Activated T-helper 1 cell treated with anti-CD3 and anti-CD28 coated beads, Interleukin-2, amount 50 U/mL, for 16 hours (primary cell): ENCODE measurements at places on chromosomes 13 and 19.
A peak's percentile ranks its signal among the peaks of the same experiment; 100 is the strongest.

- no peak for DNase-seq
Measured at GRCh38 chr19:52943884-52944643, 18.6 kb downstream of the ZNF816 start.

DNA sequence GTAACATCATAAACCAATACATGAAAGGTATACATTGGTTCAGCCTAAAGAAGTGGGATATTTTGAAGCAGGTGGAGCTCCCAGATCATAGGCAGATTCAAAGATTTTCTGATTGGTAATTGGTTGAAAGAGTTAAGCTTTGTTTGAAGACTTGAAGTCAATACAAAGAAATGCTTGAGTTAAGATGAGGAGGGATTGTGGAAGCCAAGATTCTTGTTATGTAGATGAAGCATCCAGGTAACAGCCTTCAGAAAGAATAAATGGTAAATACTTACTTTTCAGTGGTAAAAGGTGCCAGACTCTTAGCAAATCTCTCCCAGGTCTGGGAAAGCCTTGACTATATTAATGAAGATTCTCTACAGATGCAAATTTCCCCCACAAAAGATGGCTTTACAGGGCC is 49.3 kb upstream of the FAM216B start:
- no peak for DNase-seq

DNA sequence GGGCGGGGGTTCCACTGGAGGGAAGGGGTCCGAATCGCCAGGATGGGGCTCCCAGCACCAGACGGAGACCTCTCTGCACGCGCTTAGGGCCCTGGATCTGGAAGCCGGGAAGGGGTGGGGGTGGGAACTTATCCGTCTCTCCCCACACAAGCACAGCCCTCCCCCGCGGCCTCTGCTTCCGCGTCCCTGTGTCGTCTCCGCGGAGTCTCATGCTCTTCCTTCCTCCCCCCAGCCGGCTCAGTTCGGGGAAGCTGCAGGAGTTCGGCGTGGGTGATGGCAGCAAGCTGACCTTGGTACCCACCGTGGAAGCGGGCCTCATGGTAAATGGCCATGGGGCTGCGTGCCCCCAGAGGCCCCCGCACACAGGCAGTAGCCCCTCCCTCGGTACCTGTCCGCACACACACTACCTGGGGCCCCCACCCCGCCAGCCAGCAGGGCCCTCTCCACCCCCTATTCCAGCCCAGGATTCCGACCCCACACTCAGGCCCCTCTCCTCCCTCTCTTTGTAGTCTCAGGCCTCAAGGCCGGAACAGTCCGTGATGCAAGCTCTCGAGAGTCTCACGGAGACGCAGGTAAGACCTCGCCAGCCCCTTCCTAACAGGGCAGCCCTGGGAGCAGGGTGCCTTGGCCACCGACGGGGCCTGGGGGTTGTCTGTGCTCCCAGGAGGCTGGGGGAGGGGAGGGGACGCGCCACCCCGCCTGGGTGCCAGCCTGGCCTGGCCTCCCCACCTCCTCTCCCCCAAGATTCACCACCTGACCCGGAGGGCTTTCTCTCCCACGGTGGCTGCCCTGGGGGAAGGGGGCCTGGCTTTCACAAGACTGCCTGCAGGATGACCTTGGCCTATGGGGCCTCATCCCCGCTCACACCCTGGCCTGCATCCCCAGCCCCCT is 3.2 kb downstream of the MIDN start:
- peak; percentile 46 for DNase-seq

GRCh38 chr13:28328271-28328607 is 166.7 kb downstream of the FLT1 start:
- no peak for DNase-seq

DNA sequence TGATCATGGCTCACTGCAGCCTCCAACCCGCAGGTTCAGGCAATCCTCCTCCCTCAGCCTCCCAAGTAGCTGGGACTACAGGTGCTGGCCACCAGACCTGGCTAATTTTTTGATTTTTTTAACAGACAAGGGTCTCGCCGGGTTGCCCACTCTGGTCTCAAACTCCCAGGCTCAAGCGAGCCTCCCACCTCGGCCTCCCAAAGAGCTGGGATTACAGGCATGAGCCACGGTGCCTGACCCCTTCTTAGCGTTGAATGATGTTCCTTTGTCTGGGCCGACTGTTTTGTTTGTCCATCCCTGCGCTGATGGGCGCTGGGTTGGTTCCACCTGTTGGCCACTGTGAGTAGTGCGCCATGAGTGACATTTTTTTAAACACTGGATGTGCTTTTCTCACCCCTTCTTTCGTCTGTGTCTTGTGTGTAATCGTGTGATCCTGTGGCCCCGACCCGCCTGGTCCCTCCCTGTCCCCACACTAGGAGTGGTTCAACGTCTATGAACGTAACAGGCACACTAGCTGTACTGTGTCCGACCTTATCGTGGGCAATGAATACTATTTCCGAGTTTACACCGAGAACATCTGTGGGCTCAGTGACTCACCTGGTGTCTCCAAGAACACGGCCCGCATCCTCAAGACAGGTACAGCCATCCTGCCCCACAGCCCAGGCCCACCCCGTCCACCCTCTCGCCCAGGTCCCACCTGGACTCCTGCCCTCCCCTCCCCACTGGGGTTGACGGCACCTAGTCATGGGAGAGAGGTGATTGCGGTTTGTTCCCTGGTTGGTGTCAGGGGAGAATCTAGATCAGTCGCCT is 15.0 kb upstream of the EMC10 start:
- DNase-seq, result peak; percentile 29

GRCh38 chr13:20411638-20412342 is 113.9 kb downstream of the CRYL1 start:
- DNase-seq, result no peak

DNA sequence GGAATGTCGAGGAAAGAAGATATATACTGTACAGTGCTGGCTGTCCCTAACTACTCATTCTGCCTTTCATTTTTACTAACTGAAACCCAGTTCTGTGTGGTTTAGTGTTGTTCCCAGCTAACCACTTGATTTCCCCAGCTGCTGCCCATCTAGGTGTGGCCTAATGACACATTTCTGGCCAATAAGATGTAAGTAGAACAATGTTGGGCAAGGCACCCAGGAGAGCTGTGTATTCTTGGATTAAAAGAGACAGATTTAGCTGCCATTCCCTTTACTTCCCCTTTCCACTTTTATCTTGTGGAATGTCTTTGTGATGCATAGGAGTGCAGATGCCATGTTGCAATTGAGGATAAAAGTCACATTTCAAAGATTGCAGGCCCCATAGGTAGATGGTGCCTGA is 28.3 kb upstream of the PCDH9 start:
- DNase-seq, result no peak

DNA sequence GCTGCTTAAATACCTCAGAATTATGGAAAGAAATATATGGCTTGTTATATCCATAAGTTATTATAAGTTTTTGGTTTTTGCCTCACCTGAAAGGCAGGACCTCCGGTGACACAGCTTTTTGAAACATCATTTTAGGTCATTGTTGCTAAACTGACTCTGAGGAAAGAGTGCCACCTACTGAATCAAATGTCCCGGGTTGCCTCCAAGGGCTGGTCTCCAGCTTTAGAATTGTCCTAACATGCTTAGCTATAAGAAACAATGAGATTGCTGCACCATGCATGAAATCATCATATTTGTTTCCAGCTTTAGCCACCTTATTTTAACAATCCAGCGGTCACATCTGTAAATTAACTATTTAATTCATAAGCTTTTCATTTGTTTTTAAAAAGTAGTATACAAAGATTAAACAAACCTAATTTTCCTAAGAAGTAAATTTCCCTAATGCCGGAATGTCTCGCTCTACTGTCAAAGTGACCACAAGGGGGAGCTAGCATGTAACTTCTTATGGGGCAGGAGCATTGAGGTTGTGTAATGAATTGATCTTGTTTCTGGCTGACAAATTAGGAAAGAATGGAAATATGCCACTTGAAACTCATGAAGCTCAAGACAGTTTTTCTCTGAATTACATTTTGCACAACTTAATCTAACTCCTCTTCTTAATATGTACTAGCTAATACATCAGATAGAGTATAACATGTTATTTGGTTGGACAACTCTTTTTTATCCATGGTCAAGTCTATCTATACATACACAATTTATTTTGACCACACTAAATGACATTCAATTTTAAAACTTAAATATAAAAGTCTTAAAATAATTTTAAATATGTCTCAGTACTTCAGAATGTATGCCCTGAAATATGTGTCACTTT is 6.7 kb upstream of the PCDH17 start:
- no peak for DNase-seq

DNA sequence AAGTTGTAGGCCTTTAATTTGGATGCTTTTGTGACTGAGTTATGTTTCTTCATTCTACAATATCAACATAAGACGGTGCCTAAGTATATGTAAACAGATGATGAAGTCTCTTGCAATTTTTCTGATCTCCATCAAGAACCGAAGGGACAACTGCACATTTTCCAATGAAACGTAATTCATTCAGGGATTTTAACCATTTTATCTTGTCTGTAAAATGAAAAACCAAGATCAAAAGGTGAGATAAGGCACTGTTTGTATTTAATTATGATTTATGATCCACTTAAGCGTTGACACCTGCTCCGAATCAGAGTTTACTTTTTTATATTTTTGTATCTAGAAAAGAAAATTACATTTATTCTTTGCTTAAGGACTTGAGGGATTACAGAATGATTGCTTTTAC is 556.8 kb upstream of the ARGLU1 start:
- no peak for DNase-seq

GRCh38 chr13:33348366-33348765 is 62.8 kb upstream of the STARD13 start:
- no peak for DNase-seq

- DNase-seq, result peak; percentile 46
Measured at GRCh38 chr19:35247526-35248309, 1.1 kb upstream of the LSR start.

DNA sequence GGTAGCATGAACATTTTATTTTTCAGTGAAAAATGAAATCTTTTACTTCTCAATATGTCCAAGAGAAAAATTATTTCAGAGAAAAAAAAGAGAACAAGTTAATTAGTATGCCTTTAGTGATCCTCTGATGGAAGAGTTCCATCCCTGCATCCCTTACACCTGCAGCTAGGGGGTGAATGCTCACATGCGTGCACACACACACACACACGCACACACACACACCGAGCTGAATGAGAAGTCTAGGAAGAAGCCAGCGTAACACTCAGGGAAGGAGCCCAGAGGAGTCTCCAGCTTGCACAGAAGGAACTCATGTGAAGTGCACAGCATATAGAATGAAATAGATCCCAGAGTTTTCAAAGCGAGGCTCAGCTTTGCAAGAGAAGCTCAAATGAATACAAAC is 510.5 kb downstream of the IRS2 start:
- DNase-seq, result no peak

DNA sequence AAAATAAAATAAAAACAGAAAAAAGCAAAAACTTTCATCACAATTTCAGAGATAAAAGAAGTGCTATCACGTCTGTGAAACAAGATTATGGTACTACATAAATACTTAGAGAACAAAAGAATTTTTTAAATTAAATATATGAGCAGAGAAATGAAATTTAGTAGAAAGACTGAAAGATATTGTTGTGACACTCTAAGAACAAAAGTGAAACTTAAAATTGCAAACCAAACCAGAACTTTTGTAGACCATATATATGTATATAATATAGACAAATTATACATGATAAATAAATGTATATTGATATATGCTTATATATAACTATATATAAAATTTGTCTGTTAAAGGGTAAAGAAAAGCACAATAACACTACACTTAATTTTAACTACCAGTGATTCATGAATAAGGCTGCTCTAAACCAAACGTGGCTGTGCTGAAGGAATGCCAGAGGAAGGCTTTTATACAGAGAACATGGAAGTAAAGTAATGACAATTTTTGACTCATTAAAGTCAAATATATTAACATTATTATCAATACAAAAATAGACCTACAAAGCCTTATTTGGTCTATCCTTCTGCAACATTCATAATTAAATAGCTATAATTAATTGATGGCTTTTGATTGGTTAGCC is 1516.7 kb upstream of the PCDH20 start:
- DNase-seq, result no peak

DNA sequence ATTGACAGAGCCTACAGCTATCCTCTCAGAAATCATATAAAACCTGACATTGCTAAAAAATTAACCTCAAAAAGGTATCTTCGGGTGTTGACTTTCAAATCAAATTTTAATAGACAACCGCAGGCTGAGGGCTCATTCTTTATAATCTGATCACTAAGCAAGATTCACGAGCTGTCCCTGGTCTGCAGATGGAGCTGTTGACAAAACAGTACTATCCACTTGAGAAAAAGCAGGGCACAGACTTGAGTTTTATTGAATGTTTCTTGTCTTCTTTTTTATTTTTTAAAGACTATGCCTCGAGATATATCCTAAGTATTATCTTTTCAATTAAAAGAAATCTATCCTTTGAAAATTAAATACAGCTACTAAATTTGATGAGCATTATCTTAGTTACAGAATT is 540.5 kb downstream of the PCDH9 start:
- no peak for DNase-seq

- no peak for DNase-seq
Measured at GRCh38 chr19:36100476-36100875, 10.5 kb upstream of the OVOL3 start.

DNA sequence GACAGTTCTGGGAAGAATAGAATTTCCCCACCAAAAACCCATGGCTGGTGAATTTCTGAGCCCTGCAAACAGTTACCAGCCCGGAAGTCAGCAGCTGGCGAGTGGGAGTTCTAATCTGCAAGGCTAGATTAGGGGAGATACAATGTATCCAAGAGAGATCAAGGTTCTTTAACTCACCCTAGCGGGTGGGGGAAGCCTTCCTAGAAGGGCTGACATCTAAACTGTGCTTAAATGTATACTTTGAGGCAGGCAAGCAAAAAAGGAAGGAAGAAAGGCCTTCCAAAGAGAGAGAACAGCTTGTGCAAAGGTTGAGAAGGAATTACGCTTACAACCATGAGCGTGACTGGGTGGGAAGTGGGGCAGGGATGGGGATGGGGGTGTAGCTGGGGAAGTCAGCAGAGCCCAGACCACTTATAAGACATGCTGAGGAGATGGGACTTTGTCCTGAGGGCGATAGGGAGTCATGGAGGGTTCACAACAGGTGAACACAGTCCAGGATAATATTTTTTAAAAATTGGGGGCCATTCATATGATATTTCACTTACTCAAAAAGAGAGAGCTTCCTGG is 20.8 kb upstream of the ZNRF4 start:
- no peak for DNase-seq
